Fibroblast of mammary gland (primary cell): ENCODE measurements at places on chromosomes 7 and 10.

GRCh38 chr10:66586897-66587679 lies 338.7 kb upstream of the LRRTM3 start:
- DNase-seq: no peak

DNA sequence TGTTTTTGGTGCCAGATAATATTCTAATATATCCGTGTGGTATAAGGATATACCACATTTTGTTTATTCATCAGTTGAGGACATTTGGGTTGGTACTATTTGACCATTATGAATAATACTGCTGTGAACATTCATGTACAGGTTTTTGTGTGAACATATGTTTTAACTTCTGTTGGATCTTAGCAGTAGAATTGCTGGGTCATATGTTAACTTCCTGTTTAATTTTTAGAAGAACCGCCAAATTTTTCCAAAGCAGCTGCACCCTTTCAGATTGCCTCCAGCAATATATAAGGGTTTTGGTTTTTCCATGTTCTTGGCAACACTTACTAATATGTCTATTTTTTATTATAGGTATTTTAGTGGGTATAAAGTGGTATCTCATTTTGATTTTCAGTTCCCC lies 22.8 kb downstream of the VPS26A start:
- DNase-seq: no peak

GRCh38 chr10:1635340-1635739 lies 102.0 kb downstream of the ADARB2 start:
- no peak for DNase-seq

DNA sequence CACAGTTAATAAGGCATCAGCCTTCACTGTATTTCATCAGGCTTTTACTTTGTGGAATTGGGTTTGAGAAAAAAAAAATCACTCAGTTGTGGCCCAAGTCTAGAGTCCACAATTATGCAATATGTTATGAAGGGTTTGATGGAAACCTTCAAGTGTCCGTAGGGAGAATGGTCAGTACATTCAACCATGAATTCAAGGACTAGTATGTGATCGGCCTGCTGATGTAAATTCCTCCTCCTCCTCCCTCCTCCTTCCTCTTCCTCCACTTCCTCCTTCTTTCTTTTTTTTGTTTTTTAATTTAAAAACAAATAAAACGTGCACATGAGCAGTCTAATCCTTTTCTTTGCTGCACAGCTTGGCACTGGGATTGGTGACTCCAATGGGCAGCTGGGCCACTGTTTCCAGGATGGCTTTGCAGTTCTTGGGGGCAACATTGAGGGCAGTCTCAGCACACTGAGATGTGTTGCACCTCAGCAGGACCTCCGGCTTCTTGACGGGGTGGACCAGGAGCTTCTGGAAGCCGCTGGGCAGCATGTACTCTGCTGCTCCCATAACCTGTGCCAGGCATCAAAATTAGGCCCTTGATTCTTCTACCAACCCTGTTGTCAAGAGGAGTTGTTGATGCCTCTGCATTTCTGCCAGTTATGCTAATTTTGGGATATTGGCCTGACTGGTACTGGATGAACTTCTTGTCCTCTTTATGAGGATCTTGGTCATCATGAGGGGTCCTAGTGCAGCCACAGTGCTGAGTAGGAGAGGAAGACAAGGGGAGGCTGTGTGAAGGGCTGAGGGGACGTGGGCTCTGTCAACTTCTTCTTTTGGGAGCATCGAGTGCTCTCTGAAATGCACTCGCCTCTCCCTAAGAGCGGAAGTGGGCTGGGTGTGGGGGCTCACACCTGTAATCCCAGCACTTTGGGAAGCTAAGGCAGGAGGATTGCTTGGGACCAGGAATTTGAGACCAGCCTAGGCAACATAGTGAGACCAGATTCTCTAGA lies 9.3 kb upstream of the IL2RA start:
- DNase-seq: no peak

GRCh38 chr10:29794776-29795611 lies 160.2 kb upstream of the SVIL start:
- no peak for DNase-seq

GRCh38 chr10:86213148-86213547 lies 153.4 kb downstream of the GRID1 start:
- no peak for DNase-seq

- no peak for DNase-seq
Measured at GRCh38 chr10:110009736-110010475, 2.1 kb downstream of the ADD3 start.

DNA sequence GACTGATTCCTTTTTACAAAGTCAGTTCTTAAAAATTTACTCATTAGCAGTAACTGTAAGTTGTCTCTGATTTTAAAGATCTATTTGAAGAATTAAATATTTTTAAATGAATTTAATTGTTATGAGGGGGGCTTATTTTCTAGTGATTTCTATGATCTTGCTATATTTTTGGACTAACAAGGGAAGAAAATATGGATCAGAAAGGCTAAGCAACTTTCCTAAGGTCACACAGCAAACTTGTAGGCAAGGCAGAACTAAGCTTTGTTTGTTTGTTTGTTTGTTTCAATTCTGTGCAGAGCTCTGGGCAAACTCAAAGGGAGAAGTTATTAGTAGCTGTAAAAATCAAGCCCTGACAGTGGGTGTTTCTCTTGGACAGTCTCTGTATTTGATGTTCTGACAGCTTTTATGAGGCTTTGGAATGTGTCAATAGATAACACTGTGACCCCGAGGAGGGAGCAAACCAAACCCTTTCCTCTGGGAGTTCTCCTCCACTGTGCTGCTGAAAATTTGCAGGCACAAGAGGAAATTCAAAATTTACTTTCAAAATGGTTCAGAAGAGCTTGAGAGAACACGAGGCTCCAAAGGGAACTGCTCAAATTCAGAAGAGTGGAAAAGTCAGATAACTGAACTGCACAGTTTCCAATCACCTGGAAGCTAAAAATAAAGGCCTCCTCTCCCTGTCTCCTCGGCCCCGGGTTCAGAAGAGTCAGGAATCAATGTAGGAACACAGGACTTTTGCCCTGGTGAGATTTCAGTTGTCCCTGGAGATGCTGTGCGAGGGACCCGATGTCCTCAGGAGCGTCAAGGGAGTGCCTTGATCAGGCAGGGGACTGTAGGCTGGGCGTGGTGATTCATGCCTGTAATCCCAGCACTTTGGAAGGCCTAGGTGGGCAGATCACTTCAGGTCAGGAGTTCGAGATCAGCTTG lies 325.7 kb downstream of the GATA3 start:
- no peak for DNase-seq

DNA sequence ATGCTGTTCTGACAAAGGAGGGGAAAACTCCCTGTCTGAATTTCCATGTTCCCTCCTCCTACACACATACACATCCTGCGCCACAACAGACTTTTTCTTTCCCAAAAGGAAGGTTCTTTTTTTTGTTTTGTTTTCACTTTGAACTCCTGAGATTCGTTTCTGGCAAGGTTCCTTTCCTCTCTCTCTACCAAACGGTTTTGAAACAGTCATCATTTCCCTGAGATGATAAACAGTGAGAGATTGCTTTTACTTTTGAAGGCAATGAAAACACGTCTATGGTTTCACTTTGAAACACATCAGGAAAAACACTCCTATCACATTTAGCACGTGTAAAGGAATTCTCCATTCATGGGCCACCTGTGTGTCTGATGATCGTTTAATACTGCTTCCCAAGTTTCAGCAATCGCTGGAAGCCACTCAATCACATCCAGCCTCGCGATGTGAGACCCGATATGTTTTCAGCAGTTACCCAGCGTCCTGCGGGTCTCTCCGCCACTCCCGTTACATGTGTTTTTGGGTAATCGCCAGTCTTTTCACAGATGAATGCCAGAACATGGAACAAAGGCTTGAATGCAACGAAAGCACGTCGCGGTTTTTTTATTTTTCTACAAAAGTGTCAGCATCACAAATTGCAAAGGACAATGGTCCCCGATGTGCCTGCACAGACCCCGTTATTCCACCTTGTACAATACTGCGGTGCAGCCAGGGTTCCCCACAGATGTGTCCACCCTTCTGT lies 62.8 kb upstream of the CUX1 start:
- DNase-seq: peak; percentile 43

GRCh38 chr10:3813267-3813666 lies 28.3 kb upstream of the KLF6 start:
- DNase-seq: peak; percentile 16

DNA sequence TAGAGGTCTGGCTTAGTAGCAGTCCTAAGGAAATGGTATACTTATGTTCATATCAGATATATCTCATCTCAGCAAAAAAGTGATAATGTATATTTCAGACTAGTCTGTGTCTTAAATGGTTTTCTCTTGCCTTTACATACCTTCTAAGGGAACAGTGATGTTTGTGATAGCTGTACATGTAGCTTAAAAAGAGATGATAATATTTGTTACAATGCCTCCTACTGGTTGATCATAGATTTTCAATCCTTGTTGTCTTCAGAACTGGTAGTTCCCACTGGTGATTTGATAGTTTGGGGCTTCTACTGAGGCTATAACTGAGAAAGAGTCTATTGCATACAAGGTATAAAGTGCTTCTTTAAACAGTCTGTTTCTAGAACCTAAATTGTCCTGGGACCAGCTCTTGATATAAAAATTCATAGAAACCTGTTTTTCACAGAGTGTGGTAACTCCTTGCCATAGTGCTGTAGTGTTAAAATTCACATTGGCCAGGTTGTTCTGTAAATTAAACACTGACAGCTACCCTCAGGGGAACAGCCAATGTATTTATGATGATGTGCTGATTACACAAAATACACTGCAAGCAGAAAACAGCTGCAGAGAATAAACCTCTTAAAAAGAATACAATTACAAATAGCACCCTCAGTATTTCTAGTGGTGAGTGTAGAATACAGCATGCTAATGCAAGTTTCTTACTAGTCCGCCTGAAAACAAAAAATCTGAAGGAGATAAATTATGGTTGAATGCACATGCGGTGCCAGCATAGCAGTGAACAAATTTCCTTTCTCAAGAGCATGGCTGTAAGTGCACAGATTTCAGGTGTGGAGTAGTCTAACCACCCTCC lies 90.3 kb downstream of the BTRC start:
- DNase-seq: peak; percentile 31

DNA sequence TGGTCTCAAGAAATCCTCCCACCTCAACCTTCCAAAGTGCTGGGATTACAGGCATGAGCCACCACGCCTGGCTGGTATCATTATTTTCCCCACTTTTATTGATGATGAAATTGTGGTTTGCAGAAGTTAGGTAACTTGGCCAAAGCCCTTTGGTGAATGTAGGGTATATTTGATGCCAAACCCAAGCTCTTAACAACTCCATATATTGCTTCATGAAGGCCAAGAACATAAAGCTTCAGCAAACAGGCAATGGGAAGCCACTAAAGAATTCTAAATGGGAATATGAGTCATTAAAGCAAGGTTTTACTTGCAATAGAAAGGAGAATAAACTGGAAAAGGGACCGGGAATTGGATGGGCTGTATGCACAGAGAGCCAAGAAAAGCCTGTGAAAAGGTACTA lies 142.7 kb downstream of the KMT2E start:
- peak; percentile 57 for DNase-seq

DNA sequence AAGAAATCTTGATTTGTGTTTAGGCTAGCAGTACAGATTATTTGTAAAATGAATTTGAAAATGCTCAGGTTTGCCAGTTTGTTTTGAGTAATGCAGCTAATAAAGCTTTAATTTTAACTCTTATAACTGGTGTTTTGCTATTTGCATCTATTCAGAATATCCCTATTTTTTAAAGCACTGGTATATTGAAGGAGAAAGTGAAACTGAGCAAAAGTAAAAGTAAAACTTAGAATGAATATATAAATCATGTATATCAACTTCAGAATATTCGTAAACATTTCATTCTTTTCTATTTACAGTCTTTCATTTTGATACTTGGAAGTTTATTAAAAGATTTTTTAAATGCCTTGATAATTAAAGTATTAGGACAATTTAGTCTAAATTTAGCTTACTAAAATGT lies 26.2 kb downstream of the TASOR2 start:
- DNase-seq: no peak

DNA sequence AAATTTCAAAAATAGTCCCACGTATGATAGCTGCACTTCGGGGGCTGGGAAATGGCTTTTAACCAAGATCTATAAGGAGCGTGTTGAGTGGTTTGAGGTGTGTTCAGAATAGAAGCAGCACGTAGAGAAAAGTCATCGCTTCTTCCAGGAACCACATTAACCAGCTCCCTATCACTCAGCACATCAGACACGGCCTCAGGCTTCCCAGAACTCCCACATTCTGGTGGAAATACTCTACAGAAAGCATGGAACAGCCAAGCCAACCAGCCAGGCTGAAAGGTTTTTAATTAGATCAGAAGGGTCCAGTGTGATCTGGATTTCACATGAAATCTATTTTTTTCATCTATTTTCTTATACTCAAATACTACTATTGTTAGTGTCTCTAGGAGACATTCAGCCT lies 231.5 kb upstream of the NRP1 start:
- DNase-seq: no peak

- no peak for DNase-seq
Measured at GRCh38 chr10:103643381-103643780, 149.9 kb downstream of the NEURL1 start.

GRCh38 chr7:140607441-140607989 lies 33.1 kb downstream of the DENND2A start:
- DNase-seq: peak; percentile 88

GRCh38 chr10:125662584-125662983 lies 20.4 kb downstream of the TEX36 start:
- no peak for DNase-seq

GRCh38 chr7:19239951-19240350 lies 94.7 kb upstream of the FERD3L start:
- peak; percentile 3 for DNase-seq

DNA sequence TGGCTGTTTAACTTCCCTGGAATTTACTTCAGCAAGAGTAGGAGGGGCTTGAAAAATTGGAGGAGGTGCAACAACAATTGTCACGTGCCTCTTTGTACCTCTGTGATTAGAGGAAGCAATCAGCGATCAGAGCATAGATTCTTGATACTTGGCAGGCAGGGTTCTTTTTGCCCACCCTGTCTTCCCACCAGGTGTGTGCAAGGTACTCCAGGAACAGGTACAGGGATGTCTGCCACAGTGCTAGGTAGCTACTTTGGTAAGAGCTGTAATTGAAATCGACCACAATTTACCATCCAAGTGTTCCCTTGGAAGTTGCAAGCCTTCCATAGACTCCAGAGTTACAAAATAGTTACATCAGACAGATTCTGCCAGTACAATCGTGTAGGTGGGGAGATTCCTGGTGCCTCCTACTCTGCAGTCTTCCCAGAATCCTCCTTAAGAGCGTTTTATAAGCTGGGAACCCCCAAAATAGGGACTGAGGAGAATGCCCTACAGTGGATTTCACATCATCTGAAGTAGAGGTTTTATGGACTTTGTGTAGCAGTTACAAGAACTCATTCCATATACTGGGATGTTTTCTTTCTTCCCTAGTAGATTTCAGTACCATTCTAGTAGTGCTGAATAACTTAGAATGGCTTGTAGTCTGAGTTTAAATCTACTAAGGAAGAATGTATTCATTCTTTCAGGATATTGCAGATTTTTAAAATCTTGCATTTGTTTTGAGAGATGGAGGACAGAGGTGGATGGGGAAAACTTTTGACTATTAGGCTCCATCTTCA lies 101.9 kb downstream of the EXOC4 start:
- DNase-seq: peak; percentile 15

- peak; percentile 7 for DNase-seq
Measured at GRCh38 chr10:127012769-127013152, 107.5 kb downstream of the DOCK1 start.

- no peak for DNase-seq
Measured at GRCh38 chr7:52700349-52700748, 335.1 kb upstream of the POM121L12 start.

GRCh38 chr7:264541-265191 lies 25.3 kb upstream of the FOXL3 start:
- peak; percentile 53 for DNase-seq
